ENCODE measurements at places on chromosomes 12 and 14. TPM values are rescaled to one million over a fixed set of nuclear protein-coding genes. Genes with fewer than 3 reads are reported as not detected.

UBE2N gene
- 50.2 TPM for total RNA-seq

IL31 gene
- not detected for total RNA-seq

GPHN gene
- total RNA-seq, result 12.0 TPM

SLC38A4 gene
- total RNA-seq, result 0.25 TPM

AQP2 gene
- total RNA-seq, result not detected

GAS2L3 gene
- total RNA-seq, result 44.6 TPM

KRT73 gene
- total RNA-seq, result not detected

ERBB3 gene
- total RNA-seq, result 0.11 TPM

EEF1AKMT3 gene
- total RNA-seq, result 3.8 TPM

FAM181A gene
- total RNA-seq, result not detected

OR6C6 gene
- total RNA-seq, result not detected
